ENCODE measurements at places on chromosomes 5 and 9. TPM values are rescaled to one million over a fixed set of nuclear protein-coding genes. Genes with fewer than 3 reads are reported as not detected.

Gene ANKRD18A
- not detected for total RNA-seq

Gene GPR150
- total RNA-seq: 0.33 TPM

GRCh38 chr5:37850226-37850865 lies 10.5 kb upstream of the GDNF start:
- peaks cover 2% of the 10 kb centered on the region for H3K4me1 ChIP-seq
- DNase-seq: peak; percentile 30
- H3K27me3 ChIP-seq: no peaks in the 10 kb centered on the region
- H3K27ac ChIP-seq: no peak overlapping the region
- H3K36me3 ChIP-seq: no peaks in the 10 kb centered on the region
- no peak overlapping the region for H3K4me3 ChIP-seq

DNA sequence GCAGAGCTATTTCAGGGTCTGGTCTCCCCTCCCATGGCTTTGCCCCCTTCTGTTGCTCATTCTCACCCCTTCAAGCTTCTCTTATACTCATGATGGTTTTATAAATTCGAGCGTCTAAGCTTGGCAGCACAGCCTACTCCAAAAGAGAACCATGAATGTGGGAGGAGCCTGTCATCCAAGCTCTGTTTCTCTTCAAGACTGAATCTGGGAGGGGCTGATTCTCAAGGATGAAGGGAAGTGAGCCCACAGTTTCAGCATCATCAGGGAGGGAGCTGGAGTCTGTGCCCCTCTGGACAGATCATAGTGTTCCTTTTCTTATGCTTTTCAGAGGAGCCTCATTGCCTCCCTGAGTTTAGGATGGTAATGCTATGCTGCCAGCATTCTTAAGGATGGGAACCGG lies 168.6 kb downstream of the CFAP90 start:
- no peak for DNase-seq
- no peaks in the 10 kb centered on the region for H3K4me1 ChIP-seq
- no peaks in the 10 kb centered on the region for H3K27me3 ChIP-seq
- H3K27ac ChIP-seq: no peak overlapping the region
- H3K36me3 ChIP-seq: no peaks in the 10 kb centered on the region

GRCh38 chr9:132878695-132879456 lies at the start of gene SPACA9:
SPACA9 (plus strand) TSS chr9:132878898; CDS start chr9:132883948, 5,050 bp downstream.
- no peaks in the 10 kb centered on the region for H3K36me3 ChIP-seq
- H3K27me3 ChIP-seq: no peaks in the 10 kb centered on the region
- H3K27ac ChIP-seq: peak within 1 kb of the TSS; percentile 91

DNA sequence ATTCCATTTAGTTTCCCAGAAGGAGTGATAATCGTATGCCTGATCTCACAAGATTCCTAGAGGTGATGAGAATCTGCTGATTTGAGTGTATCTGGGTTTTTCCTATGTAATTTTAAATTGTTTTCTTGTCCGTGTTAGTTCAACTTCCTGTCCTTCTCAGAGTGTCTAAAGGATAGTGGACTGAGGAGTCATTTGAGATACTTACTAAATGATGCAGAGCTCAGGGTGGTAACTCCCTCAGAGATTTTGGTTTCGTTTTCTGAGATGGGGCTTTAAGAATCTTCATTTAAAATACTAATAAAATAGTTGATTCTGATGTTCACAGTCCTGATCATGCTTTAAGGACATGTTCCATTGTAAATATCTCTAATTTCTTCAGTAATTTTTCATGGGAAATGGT lies 30.3 kb downstream of the MELK start:
- H3K27ac ChIP-seq: peak overlapping the region; percentile 38
- no peaks in the 10 kb centered on the region for H3K4me1 ChIP-seq
- peak; percentile 43 for DNase-seq
- H3K27me3 ChIP-seq: no peaks in the 10 kb centered on the region
- no peak overlapping the region for H3K4me3 ChIP-seq

GRCh38 chr9:5479994-5480694 lies 29.8 kb downstream of the CD274 start:
- no peak overlapping the region for H3K4me3 ChIP-seq
- no peak for DNase-seq
- no peaks in the 10 kb centered on the region for H3K27me3 ChIP-seq
- H3K27ac ChIP-seq: no peak overlapping the region
- no peaks in the 10 kb centered on the region for H3K36me3 ChIP-seq

DNA sequence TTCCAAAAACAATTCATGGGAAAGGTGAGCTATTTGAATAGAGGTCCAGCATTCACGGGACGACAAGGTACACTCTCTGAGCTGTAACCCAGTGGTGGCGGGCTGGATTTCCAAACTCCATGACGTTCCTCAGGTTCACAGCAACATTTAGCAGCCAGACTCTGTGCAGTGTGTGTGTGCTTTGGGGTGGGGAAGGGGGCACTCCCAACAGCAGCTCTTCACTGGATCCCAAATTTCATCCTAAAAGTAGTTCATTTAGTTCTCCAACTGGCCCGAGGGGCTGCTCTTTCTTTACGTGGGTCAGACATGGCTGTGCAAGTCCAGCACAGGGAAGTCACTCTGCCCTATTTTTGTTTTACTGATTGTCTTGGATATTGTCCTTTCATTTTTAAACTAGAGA lies 98.0 kb upstream of the IRX2 start:
- no peaks in the 10 kb centered on the region for H3K36me3 ChIP-seq
- DNase-seq: no peak
- H3K4me3 ChIP-seq: no peak overlapping the region
- H3K27me3 ChIP-seq: no peaks in the 10 kb centered on the region

GRCh38 chr5:21807953-21808352 lies 1045.2 kb downstream of the CDH12 start:
- H3K36me3 ChIP-seq: no peaks in the 10 kb centered on the region
- no peaks in the 10 kb centered on the region for H3K4me1 ChIP-seq
- H3K27me3 ChIP-seq: no peaks in the 10 kb centered on the region
- no peak overlapping the region for H3K27ac ChIP-seq

- no peak overlapping the region for H3K4me3 ChIP-seq
- H3K27ac ChIP-seq: no peak overlapping the region
- H3K4me1 ChIP-seq: no peaks in the 10 kb centered on the region
- no peaks in the 10 kb centered on the region for H3K36me3 ChIP-seq
These were observed 50.5 kb upstream of the ICE1 start for GRCh38 chr5:5371957-5372356.

- no peaks in the 10 kb centered on the region for H3K36me3 ChIP-seq
- peaks cover 4% of the 10 kb centered on the region for H3K4me1 ChIP-seq
- H3K27me3 ChIP-seq: no peaks in the 10 kb centered on the region
- peak; percentile 65 for DNase-seq
These were observed 238.7 kb downstream of the EFNA5 start for GRCh38 chr5:107431998-107432397.

DNA sequence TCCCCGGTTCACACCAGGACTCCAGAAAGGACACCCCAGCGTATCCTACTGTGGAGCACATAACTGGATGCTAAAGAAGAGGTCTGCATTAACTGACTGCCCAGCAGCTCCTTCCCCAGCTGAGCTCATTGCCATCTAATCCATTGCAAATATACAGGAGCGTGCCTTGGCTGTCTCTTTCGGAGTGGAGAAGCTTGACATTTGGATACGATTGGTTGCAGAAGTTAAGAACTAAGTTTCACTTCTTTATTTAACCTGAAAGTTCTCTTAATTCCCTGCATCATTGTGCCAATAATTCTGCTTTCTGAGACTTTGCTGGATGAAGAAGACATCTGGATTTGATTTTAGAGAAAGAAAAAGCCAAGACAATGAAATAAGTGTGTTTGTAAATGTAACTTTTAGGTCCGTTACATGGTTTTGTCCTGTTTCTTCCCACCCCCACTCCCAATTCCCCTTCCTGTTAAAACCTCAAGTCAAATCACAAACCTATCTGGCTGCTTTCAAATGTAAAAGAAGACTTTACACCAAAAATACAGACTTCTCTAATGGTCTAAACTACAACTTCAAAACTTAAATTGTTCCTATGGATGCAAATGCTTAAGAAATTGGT lies 33.9 kb downstream of the TAS2R1 start:
- no peaks in the 10 kb centered on the region for H3K27me3 ChIP-seq
- no peaks in the 10 kb centered on the region for H3K36me3 ChIP-seq
- no peak overlapping the region for H3K27ac ChIP-seq
- peak; percentile 11 for DNase-seq
- H3K4me1 ChIP-seq: no peaks in the 10 kb centered on the region
- H3K4me3 ChIP-seq: peak overlapping the region; percentile 28

DNA sequence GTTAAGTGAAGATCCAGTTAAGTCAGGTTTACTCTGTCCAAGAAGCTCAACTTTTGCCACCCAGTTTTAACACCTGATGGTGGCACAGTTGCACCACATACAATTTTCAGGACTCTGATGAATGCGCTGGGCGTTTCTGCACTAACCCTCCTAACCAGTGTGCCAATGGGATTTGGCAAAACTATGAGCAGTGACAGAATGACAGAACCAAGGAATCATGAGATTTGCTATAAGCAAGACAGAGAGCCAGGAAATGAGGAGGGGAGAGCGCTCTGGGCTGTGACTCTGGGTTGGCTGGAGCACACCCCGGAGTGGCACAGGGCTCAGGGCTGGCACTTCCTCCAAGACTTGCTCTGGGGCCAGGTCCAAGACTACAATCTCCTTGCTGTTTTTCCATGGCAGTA lies 84.1 kb downstream of the SH3PXD2B start:
- no peak overlapping the region for H3K4me3 ChIP-seq
- H3K27ac ChIP-seq: no peak overlapping the region
- no peak for DNase-seq
- no peaks in the 10 kb centered on the region for H3K4me1 ChIP-seq
- no peaks in the 10 kb centered on the region for H3K36me3 ChIP-seq

- no peak overlapping the region for H3K27ac ChIP-seq
- peak; percentile 76 for DNase-seq
- H3K36me3 ChIP-seq: no peaks in the 10 kb centered on the region
These were observed 127.8 kb upstream of the PAM start for GRCh38 chr5:102627315-102627714.
